ENCODE measurements at places on chromosomes 3 and 15. TPM values are rescaled to one million over a fixed set of nuclear protein-coding genes. Genes with fewer than 3 reads are reported as not detected.
A peak's percentile ranks its signal among the peaks of the same experiment; 100 is the strongest.

MKRN3 gene
- polyA plus RNA-seq: 0.89 TPM

AHSG gene
- polyA plus RNA-seq: 0.69 TPM

UCN2 gene
- 0.25 TPM for polyA plus RNA-seq

UBXN7 gene
- polyA plus RNA-seq: 33.2 TPM

A4GNT gene
- 0.96 TPM for polyA plus RNA-seq

RPL39L gene
- polyA plus RNA-seq: 19.2 TPM

MAP6D1 gene
- polyA plus RNA-seq: 0.65 TPM

GOLGA8T gene
- polyA plus RNA-seq: 0.75 TPM

SPESP1 gene
- polyA plus RNA-seq: 5.5 TPM

KNG1 gene
- polyA plus RNA-seq: 163 TPM

SOX14 gene
- not detected for polyA plus RNA-seq

DNA sequence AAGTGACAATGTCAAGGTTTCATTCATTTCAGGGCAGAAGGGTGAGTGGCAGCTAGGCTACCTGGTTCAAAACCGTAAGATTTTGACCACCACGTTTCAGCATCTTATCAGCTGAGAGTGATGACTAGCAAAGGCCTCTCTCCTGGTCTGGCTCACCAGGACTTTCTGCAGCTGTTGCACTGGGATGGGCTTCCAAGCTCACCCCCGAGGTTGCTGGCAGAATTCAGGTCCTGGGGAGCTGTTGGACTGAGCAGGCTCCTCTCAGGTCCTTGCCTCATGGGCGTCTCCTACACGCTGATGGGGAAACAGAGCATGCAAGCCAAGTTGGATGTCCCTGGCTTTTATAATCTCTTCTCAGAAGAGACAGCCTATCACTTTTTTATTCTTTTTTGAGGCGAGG is 88.8 kb upstream of the RNU6-1 start:
- DNase-seq: no peak

DNA sequence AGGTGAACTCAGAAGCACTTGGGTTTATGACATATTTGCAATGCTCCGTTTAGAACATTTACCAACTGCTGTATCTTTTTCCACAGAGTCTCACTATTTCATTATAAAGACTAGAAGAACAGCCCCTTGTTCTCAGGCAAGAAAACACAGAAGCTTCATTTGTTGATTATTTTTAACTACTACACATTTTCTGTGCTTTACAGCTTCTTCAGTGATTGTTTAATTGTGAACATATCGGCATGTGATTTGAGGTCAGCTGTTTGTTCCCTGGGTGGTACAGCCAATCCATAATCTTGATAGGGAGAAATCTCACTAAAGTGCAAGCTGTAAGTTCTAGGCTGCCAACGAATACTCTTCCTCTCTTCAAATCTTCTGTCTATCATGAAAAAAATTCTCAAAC is 31.0 kb upstream of the DLG1 start:
- no peak for DNase-seq

GRCh38 chr15:37898362-37898761 is 36.1 kb upstream of the TMCO5A start:
- no peak for DNase-seq

DNA sequence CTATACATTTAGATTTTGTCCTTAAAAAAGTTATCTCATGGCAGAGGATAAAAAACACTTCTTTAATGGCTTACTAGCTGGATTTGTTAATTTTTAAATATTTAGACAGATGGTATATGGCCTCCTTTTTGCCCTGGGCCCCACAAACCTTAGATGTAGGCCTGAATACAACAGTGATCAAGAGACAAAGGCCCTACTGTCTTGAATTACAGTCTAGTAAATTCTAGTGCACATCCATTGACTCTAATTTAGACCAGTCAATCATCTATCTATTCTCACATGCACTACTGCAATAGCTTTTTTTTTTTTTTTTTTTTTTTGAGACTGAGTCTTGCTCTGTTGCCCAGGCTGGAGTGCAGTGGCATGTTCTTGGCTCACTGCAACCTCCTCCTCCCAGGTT is 452.8 kb downstream of the FHIT start:
- DNase-seq: no peak

GRCh38 chr3:10783360-10784351 is 32.4 kb upstream of the SLC6A11 start:
- no peak for DNase-seq

GRCh38 chr3:120428924-120429323 is 21.9 kb downstream of the FSTL1 start:
- DNase-seq: no peak

- DNase-seq: peak; percentile 77
Measured at GRCh38 chr3:124217542-124217941, 225.6 kb upstream of the ROPN1 start.

- peak; percentile 39 for DNase-seq
Measured at GRCh38 chr3:192917028-192917403, 640 bp downstream of the MB21D2 start.

- DNase-seq: no peak
Measured at GRCh38 chr15:90519688-90520087, 10.0 kb upstream of the CRTC3 start.

DNA sequence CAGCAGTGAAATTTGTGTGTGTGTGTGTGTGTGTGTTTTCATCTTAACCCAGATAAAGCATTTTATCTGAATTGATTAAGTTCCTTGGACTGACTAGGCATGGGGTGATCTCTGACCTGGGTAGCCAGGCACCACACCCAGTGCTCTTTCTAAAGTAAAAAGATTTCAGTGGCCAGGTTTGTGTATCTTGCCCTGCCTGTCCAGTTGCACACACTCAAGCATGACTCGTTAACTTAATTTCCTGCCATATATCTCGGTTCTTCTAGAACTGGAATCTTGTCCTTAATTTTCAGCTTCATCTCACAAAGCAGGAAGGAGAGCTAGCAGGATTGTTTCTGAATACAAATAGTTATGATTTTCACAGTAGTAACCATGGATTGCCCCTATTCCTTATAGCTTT is 17.0 kb downstream of the TM4SF18 start:
- no peak for DNase-seq
